ENCODE measurements at places on chromosomes 1 and 21.

- no peak for DNase-seq
Measured at GRCh38 chr1:173206816-173207568, at the start of gene TNFSF4. Gene TNFSF4 (minus strand): TSS chr1:173207331. CDS start chr1:173207176, 155 bp downstream.

DNA sequence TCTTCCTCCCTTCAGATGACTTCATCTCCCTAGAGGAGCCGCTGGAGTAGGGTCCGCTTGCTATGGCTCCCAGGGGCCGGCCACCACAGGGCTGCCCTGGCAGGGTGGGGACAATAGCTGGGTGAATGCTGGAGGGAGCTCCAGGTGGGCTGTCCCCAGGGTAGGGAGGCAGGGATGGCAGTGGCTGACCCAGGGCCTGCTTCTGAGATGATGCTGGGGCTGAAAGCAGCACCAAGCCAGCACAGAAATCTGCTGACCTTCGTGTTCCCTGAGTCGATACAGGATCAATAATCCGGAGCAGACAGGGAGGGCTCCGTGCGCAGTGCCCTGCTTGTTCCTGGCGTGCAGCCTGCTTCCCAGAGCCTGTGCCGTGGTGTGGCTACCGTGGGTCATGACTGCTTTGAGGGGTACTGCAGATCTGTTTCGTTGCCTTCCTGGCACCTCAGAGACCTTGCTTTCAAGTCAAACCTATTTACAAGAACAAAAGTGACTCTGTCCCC, 34.0 kb downstream of the TFF3 start:
- no peak for DNase-seq

DNA sequence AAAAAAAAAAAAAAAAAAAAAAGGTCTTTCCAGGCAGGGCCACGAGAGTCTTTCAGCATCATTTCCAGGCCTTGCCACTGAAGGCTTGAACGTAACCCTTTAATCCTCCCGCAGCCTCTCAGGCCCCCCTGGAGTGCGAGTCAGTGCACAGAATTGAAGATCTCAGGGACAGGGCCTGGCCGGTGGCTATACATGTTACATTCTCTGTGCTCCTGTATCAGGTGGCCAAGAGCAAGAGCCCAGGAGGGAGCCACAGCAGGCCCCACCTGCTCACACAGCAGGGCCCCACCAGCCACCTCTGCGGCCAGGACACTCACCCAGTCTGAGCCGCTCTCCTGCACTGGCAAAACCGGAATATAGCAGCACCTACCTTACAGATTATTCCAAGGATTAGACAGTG, 34.1 kb upstream of the SLC25A33 start:
- no peak for DNase-seq

- DNase-seq, result no peak
Measured at GRCh38 chr1:204735042-204735441, 49.5 kb upstream of the LRRN2 start.

GRCh38 chr1:101388904-101389546, 152.2 kb downstream of the S1PR1 start:
- peak; percentile 15 for DNase-seq

- no peak for DNase-seq
Measured at GRCh38 chr1:6485168-6486101, 6.0 kb downstream of the PLEKHG5 start.

DNA sequence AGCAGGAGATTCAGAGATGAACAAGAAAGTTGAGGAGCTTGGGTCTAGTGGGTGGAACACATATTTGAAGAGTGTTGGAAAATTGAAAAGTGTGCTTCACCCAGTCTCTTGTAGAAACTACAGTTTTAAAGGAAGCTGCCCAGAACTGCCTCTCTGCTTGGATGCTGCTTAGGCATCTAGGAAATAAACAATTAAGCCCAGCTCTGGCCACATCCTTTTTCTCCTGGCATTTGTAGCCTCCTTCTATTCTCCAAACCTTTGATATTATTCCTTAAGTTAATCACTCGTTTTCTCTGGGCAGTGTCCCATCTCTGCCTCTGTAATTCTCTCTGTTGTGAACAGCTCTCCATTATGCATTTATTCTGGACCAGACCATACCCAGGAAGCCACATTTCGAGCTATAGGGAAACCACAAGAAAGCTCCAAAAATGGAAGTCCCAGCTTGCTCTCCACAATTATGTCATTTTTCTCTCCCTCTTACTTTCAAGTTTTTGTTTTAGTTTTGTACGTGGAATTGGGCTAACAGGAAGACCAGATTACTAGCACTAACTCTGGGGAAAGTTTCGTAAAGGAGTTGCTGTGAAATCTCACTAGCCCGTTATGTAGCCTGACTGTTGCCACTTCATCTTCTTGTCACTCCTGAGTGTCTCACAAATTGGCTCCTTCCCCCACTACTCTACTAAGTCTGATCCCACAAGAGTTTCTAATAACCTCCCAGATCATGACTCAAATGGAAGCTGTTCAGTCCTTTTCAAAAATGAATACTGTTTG, 102.2 kb downstream of the NTMT2 start:
- peak; percentile 45 for DNase-seq

DNA sequence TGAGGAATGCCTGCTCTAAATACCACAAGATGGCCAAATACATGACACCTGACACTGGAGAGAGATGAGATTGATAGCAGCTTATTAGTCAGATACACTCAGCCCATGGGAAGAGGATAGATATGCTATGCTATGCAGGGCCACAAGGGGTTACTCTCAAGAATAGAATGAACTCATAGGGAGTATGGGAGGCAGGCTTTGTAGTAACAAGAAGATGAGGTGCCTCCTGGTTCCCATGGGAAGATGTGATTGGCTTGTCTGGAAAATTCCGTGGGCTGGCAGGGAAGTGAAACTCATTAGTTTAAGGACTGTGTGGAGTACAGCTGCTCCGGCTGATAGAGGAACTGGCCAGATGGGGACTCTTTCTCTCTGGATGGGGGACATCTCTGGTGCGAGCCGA, 16.5 kb downstream of the CCDC30 start:
- peak; percentile 45 for DNase-seq

GRCh38 chr1:40692429-40692895, 958 bp downstream of the NFYC start:
- DNase-seq, result peak; percentile 25

DNA sequence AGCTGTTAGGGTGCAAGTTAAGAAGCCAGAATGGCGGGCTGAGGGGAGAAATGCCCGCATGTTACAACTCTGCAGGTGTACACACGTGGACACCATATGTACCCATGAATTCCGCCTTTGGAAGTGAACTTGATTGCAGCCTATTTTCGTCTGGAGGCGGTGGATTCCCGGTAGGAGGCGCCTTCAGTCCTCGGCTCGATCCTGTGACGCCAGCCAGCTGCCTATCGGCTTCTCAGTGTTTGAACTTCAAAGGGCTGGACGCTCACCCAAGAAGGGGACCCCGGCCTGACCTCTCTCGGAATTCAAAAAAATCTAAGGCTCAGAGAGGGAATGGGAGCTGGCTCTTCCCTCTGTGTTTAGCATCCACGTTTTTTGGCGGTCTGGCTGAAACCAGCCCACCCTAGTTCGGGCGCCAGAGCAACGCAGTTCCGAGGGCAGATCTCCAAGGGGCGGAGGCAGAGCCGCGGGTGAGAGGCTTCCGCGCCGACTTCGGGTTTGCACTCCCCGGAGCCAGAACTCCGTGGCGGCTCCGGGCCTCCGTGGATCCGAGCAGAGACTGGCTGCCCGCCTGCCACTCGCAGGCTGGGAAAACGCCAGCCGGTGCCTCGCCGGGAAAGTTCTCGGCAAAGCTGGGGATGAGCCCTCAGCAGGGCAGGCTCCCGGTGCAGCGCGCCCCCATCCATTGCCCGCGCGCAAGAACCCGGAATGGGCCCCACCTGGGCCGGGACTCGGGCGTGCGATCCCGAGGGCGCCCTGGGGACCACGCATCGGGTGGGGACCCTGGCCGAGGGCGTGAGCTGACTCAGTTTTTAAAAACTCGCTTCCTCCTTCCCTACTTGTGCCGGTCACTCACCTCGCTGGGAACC, 996 bp upstream of the TMEM51 start:
- peak; percentile 78 for DNase-seq

GRCh38 chr1:212132025-212132424, 96.5 kb downstream of the DTL start:
- no peak for DNase-seq

GRCh38 chr1:1806890-1807289, 28.6 kb upstream of the NADK start:
- no peak for DNase-seq

GRCh38 chr1:7302126-7302525, 469.0 kb upstream of the VAMP3 start:
- DNase-seq, result no peak

DNA sequence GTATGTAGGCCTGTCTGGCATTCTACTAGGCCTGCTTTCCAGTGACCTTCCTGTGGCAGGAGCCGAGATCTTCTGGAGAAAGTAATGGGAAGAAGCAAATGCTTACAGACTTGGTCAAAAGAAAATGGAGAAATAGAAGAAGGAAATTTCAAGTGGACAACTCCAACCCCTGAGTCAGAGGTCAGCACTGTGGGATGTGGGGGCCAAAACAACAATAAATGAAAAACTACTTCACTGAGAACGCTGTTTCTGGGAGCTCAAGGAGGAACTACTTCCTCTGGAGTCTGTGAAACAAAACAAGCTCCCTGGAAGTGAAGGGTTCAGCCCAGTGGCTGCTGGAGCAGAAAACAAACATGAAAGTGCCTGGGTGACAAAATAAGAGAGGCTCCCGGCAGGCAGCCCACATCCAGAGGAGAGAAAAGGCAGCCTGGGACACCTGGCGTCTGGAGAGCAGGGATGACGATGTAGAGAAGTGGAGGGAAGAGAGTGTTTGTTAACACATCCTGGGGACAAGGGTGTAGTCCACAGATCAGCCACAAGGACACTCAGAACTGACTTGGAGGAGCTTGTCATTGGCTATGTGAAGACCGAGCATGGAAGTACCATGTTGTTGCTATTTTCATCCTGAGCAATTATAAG, 355.2 kb downstream of the SMYD3 start:
- DNase-seq, result no peak
